Stimulated activated CD8-positive, alpha-beta memory T cell treated with anti-CD3 and anti-CD28 coated beads, Interleukin-4, amount 100 ng/mL, for 1 hour (primary cell): ENCODE measurements at places on chromosomes 2 and 18.

- DNase-seq = no peak
These were observed 208.3 kb downstream of the AGAP1 start for GRCh38 chr2:235702186-235702585.

- DNase-seq = no peak
These were observed 95.4 kb downstream of the ITGB1BP1 start for GRCh38 chr2:9327873-9328352.

GRCh38 chr2:129015397-129016285, 697.0 kb upstream of the HS6ST1 start:
- no peak for DNase-seq

GRCh38 chr2:1235806-1236205, 177.5 kb upstream of the TPO start:
- no peak for DNase-seq

DNA sequence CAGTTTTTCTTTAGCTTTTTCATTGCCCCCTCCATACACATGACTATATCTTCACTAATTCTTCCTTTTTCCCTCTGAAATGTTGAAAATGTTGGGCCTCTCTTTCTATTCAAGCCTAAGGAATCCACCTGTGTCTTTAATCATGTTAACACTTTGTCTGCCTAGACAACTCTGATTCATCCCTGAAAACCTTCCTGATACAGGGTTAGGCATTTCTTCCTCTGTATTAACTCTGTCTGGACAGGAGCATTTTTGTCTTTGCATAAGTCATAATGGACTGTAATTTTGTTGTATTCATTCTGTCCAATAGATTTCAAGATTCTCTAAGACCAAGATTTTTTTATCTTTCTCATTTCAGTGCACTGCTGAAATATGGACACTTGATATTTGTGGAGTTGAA, 297.3 kb downstream of the IKZF2 start:
- DNase-seq = no peak

- no peak for DNase-seq
These were observed 25.9 kb downstream of the ROCK1 start for GRCh38 chr18:21085579-21086166.

- no peak for DNase-seq
These were observed 145.9 kb downstream of the PIK3C3 start for GRCh38 chr18:42100911-42101310.

- DNase-seq = no peak
These were observed 66.3 kb downstream of the POLR1A start for GRCh38 chr2:86039178-86039962.

DNA sequence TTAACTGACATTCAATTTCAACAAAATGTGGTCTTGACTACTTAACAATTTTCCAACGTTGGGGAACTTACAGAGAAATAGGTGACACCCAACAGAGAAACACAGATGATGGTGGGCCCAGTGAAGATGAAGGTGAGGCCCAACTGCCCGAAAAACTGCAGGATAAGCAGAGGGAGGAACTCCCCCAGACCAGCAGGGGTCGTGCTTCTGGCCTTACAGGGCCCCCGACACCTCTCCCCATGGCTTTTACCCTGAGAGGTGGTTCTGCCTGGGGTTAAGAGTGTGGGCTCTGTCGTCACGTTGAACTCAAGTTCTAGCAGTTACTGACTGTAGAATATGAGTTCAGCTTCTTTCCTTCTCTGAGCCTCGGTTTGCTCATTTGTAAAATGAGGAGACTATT, 119.5 kb upstream of the SMIM21 start:
- DNase-seq = no peak

DNA sequence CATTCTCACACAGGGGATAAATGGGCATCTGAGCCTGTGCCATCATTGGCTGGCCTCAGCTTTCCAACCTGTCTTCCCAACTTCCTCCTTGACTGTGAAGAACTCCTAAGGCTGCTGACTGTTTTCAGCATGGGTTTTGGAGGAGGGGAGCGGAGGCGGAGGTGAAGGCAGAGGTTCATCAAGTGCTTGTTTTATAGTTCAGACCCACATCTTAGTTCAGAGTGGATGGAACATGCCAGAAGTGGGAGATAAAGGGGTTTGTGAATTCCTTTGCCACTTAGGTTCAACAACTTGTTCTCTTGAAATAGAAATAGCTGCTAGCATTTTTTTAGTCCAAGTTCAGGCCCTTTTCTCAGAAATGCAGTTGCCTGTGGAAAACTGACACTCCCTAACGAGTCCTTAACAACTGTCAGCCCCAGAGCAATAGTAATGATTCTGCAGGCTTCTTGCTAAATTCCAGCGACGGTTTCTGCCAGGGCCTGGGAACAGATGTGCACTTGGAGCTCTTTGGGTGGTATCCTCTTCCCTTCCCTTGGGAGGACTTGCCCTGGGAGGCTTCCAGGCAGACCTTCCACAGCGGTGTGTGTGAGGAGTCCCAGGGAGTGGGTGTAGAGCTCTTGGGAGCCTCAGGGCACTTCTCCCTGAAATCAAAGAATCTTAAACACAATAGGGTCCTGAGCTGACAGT, 30.1 kb upstream of the ITGA6 start:
- DNase-seq = no peak

DNA sequence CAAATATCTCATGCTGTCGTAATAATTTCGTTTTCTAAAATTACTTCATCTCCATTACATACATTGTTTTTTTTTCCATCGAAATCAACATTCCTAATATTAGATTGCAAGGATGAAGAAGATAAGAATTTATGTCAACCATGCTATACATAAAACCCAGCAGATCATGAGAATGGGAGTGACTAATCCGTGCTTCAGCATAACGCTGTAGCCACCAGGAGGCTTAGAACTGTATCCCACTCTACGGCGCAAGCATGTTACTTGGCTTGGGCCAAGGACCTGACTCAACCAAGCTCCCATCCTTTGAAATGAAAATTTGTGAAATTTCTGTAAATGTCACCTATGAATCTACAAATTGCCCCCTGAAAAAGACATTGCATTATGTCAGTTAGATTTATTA, 392.5 kb downstream of the FIGN start:
- no peak for DNase-seq

DNA sequence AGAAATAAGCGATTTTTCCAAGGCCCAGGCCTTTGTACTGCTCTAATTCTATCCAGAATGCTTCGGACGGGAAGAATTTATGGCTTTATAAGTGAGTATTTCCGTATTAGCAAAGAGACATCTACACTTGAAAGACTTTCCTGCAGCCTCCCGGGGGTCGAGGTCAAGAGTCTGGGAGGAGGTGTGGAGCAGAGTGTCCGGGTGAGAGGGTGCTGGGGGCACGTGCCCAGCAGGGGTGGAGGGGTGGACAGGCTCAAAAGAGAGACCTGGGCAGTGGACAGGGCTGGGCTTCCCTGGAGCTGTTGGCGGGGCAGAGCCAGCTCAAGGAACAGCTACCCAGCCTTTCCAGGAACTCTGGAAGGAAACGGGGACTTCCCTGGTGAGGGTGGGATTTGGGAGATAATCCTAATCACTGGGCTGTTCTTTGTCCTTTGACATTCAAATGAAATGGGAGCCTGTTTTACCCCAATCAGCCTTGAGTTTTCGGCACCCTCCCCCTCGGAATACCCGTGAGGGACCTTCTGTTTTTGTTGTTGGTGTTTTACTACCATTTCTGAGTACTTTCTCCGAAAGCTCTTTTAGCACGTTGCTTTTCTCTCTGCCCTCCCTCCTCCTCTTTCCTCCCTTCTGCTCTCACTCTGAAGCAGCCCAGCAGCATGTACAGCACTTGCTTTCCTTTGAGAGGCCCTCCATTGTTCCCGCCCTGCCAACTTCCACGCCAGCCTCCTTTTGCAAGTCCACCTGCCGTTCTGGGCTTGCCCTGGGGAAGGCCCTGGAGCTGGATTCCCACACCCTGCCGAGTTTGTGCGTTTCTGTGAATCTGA, 164.7 kb downstream of the AGAP1 start:
- no peak for DNase-seq
